ENCODE measurements at places on chromosomes 16 and 17.

DNA sequence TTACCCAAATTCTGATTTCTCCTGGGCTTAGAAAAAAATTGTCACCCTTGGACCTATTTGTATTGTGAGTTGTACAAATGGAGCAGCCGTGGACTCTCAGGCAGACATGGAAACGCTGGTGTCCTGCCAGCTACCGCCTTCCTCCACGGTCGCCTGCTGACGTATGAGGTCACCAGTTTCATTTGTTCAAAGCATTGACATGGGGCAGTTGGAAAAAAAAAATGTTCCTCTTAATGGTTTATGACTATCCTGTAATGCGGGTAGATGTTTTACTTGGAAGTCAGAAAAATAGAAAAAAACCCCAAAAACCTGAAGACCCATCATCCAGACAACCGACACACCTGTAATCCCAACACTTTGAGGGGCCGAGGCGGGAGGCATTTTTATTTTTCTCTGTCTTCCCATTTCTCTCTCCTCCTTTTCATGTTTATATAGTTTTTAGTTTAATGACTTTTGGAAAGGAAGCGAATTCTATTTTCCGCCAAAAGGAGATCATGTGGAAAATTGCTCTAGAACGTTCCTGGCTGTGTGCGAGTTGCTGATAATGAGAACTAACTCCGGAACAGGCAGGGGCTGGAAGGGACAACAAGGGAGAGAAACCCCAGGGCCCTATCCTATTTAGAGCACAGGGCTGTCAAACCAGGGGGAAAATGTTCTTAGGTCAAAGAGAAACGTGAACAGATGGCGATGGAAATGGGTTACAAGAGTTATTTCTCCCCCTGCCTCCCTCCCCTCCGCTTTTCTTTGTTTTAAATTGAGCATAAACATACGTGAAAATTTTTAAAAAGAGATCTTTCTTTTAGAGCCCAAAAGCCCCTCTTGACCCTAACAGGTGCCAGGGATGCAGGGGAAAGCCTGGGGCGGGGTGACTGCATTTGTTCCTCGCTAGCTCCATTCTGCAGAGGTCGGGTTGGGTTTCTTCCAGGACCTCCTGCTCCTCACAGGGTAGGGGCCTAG, 13.7 kb downstream of the DNAH17 start:
- no peak for DNase-seq

GRCh38 chr17:41116297-41116696, 1.9 kb downstream of the KRTAP4-11 start:
- DNase-seq: no peak

- DNase-seq: no peak
Measured at GRCh38 chr16:64278196-64278595, 843.7 kb downstream of the CDH11 start.

- DNase-seq: no peak
Measured at GRCh38 chr16:24883714-24884151, 38.0 kb downstream of the SLC5A11 start.

DNA sequence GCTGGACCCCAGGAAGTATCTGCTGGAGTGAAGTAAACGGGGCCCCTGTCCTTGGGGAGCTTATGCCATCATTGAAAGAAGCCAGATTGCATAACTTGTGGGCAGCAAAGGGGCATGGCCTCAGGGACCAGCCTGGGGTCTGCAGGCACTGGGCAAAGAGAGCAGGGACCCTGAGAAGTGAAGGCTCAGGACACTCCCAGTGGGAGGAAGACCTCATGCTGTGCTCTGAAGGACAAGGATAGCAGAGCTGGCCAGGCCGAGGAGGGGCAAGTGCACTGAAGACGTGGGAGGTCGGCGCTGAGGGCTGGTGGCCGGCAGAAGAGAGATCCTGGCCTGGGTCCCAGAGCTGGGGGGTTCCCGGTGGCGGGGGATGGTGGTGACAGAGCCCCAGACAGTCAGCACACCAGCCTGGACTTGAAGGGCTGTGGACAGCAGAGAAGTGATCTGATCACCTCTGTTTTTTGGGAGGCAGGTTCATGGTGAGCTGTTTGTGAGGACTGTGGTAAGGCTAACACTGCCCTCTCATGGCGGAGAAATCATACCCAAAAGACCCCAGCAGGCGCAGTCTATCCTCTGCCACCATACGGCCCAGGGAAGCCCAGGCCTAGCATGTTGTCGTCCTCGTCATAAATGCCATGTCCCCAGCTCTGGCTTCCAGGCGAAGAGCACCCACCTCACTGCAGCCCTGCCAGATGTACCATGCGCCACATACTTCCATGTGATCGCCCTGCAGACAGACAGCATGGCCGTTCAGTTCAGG, 7.1 kb upstream of the CNP start:
- DNase-seq: no peak

DNA sequence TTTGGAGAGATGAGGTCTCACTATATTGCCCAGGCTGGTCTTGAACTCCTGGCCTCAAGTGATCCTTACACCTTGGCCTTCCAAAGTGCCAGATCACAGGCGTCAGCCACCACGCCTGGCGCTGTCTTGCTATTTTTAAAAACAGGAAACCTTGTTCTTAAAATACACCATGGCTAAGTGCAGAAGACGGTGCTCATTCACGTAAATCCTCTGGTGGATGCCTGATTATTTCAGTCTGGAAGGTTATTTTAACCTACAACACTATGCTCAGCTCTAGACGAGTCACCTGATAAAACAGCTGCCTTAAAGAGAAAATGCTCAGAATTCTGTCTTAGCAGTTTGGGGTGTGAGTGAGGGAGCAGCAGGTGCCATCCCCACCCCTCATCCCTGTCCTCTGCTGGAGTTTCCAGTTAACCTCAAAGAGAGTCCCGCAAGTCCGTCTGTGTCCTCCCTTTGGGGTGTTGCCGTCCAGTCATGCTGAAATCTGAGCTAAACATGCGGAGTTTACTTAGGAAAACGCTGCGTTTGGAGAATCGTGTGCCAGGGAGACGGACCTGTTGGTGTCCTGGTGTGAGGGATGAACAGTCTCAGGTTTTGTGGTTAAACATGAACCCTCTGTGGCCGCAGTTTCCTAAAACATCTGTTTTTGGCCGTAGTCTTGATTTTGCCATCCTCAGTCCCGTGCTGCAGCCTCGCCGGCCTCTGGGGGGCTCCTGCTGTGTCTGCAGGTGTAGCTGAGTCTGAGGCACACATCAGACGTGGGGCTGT, 17.1 kb downstream of the SPG7 start:
- DNase-seq: no peak

- DNase-seq: no peak
Measured at GRCh38 chr16:21026846-21027245, 123.8 kb downstream of the DNAH3 start.

- DNase-seq: no peak
Measured at GRCh38 chr17:39665642-39666224, 584 bp downstream of the TCAP start.

- DNase-seq: no peak
Measured at GRCh38 chr16:31458073-31458843, 1.0 kb upstream of the ARMC5 start.

GRCh38 chr17:50331085-50331791, 14.7 kb upstream of the XYLT2 start:
- no peak for DNase-seq

DNA sequence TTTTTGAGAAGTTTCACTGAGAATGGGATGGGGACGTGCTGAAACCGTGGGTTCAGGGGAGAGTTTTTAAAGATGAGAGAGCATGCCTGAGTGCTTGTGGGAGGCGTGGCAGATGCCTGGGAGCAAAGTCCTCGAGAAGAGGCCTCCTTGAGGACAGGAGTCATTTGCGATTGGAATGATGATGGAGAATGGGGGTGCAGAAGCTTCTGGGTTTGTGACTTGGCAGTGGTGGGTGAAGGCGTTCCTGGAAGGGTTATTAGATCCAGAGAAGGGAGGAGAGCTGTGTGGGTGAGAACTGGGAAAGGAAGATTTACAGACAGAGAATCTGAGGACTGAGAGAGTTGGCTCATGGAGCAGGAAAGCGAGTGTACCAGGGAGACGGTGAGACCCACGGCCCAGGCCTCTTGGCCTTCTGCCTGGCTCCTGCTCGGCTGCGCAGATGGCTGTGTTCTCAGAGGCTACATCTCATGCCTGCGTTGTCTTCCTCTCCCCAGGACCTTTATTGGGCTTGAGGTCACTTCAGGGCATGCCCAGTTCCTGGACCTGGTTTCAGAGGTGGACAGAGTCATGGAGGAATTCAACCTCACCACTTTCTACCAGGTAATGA, 8.6 kb upstream of the MMP15 start:
- DNase-seq: no peak

GRCh38 chr16:11681556-11681955, 13.3 kb downstream of the SNN start:
- no peak for DNase-seq

DNA sequence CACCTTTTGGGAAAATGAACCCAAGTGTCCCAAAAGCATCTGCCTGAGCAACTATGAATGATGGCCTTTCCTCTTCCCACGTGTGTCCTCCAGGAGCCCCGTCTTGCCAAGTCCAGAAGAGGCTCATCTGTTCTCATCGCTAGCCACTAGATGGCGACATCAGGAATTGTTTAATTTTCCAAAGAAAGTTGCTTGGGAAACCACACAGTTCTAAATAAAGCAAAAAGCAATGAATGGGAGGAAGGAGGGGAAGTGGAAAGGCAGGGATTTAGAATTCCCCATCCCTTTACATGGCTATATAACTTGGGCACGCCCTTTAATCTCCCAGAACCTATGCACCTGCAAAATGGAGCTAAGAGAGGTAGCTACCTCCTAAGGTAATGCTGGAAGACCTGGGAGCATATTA, 9.0 kb upstream of the CDH5 start:
- DNase-seq: no peak

- DNase-seq: no peak
Measured at GRCh38 chr16:64240586-64240985, 881.3 kb downstream of the CDH11 start.
